HuH-7.5 (cell line): ENCODE measurements at places on chromosomes 1 and 21.

DNA sequence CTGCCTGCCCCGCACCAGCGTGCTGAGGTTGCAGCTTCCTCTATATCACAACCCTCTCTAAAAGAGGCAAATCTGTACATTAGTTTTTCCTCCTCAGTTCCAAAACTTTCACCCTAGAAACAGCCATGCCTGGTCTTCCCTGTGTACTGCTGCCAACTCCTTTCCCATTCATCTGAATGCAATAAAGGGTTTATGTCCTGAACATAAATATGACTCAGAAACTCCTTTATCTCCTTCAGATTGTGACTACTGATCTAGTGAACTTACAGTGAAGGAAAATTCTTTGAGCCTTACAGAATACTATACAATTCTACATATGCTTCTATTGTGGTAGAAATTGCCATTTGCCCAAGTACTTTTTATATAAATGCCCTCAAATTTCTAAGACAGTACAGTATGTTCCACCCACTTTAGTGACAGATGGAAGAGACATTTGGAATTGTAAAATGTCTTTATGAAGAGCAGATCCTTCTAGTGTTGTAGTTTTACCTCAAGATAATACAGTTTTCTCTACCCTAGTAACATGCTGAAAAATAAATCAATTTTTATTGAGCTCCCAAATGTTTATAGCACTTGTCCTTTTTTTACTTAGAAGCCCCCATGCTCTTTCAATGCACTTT, 345.1 kb upstream of the SNX7 start:
- no peak for DNase-seq

- no peak for DNase-seq
These were observed 21.6 kb downstream of the AADACL4 start for GRCh38 chr1:12665511-12665910.

DNA sequence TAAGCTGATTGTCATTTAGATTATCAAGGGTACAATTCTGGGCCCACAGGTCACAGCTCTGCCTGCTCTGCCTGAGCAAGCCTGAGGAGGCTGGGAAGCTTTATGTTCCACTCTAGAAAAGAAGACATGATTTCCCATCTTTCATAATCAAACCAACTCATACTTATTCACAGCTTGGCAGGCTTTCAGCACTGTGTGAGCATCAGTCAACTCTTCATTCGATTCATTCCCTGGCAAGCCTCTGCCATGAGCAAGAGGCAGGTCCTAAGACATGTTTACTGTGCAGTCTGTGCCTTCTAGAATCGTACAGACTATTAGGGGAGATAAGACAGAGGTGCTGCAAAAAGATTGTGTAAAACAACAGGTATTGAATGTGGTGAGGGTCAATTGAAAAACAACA, 24.5 kb upstream of the KIRREL1 start:
- DNase-seq = no peak

GRCh38 chr21:19864476-19864875, 1133.7 kb upstream of the NCAM2 start:
- peak; percentile 3 for DNase-seq

GRCh38 chr1:164731161-164731876, 172.3 kb downstream of the PBX1 start:
- no peak for DNase-seq

DNA sequence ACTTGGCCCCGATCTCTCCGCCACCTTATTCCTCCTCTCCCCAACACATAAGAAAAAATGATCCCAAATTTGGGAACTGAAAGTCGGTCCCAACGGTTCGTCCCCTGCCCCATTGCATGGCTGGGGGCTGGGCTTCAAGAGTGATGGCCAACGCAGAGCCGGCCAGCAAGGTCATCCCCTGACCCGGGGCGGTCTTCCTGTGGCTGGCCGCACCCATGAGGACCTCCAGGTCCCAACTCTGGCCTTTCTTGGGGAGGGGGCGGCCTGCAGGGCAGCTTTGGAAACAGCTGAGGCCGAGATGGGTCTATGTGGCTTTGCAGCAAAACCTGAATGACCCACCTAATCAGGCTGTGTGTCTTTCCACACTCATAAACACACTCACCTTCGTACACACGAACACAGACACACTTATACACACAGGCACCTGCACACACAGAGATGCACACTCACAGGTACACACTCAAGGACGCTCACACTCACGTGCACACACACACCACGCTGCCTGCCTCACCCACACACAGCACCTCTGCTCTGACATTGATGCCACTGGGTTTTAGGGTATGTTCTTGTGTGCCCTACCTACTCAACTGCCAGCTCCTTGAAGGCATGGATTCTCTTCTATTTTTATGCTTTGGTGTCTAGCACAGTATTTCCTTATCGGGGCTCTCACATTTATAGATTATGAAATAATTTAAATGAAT, 562 bp downstream of the DYNLT5 start:
- no peak for DNase-seq

DNA sequence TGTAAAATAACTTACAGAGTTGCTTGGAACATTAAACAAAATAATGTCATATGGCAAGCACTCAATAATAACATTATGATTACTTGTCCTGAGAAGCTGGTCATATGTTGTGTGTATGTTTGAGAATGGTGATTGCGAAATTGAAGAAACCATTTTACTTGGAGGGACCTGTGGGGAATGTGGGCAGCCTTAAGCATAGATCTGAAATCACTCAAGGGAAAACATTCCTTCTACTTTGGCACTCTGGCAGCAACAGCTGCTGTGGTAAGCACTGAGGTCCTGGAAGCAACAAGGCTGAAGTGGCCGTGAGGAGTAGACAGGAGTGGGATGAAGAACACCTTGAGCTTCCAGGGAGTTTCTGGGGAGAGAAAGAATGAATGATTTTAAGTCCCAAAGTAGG, 165.4 kb upstream of the ADAMTS5 start:
- no peak for DNase-seq

DNA sequence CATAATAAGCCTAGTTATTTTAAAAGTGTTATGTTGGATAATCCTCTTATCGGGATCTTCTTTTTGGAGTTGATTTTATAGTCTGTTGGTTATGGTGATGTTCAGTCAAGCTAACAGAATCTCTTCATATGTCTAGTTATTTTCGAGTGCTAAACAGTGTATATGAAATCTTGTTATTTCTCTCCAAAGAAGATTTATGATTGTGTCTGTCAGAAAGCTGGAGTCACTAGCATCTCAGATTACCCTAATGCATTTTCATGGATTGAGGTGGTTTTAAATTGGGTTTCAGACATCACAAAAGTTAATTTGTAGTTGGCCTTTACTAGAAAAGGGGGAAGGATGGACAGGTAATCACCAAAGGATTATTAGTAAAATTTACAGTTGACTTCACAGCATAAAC, 13.3 kb downstream of the MAEL start:
- no peak for DNase-seq

DNA sequence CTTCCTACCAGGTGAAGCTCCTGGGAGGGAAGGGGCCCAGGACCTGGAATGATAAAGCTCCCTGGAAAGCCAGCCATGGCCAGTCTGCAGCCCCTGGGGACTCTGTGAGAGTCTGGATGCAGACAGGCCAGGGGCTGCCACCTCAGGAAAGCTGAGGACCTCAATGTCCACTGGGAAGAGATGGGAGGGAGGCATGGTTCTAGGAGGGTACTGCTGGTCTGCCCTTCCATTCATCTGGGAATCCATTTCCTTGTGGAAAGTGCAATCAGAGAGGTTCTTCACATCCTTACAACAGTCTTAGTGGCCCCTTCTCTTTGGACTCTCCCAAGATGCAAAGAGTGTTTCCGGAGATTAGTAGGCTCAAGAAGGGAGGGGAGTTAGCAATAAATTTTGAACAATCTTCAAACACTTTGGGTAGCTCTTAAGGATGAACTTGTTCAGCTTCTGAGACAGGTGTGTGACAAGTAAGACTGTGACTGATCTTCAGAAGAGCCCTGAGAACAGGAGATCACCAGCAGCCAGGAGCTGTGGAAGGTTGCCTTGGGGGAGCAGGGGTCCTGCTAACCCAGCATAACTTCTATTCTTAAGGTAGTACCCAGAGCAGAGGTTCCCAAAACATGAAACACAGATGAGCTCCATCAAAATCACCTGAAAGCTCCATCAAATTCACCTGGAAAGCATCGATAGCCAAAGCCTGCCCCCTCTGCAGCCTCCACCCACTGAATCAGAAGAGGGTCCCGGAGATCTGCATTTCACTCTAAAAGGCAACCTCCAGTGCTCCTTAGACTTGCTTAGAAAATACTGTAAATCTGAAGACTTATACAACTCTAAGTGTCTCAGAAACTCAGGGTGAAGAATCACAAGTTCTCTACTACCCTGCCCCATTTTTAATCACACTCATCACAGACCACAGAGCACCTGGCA, 616 bp upstream of the LAX1 start:
- no peak for DNase-seq

DNA sequence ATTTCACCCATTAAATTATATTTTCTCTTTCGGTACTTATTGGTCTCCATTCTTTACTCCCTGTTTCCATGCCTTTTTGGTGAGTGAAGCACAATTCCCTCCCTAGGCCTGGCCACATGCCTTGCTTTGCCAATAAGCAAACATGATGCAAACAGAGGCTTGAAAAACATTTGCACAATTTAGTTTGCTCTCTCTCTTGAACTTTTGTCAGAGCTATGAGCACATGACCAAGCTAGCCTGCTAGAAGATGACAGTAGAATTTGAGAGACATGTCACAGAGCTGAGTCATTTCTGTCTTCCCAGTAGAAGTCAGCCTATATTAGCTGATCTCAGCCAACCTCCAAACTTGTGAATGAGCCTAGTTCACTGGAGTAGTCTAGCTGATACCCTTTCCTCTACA, 24.6 kb downstream of the ANGPTL3 start:
- peak; percentile 9 for DNase-seq

DNA sequence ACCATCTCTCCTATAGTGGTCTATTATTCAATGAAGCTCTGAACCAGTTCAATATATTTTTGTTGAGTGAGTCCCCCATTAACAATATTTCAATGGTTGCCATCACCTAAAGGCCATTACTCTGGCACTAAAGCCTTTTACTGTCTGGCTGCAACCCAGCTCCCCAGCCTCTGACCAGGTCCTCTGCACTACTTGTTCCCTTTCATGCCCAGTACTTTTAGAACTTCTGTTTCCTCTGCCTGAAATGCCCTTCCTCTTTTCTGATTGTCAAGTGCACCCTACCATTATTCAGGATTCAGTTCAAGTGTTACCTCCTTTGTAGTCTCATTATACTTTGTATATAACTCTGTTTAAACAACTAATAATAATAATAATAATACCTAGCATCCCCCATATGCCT, 30.4 kb upstream of the ZFYVE9 start:
- DNase-seq = no peak

GRCh38 chr1:155514582-155515187, 47.9 kb downstream of the ASH1L start:
- no peak for DNase-seq

DNA sequence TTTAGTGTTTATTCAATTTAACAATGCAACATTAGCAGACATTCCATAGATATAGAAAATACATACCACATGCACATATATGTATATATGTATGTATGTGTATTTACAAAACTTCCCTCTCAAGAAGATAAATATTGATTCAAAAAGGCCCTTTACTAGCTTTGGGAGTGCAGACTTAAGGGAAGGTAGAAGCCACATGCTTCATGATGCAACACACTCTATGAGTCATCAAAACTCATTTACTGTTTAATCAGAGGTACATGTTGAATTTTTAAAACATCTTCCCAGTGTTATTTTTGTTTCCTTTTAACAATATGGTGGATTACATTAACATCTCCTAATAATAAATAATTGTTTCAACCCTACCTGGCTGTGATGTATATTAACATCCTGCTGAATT, 61.4 kb upstream of the KIRREL1 start:
- no peak for DNase-seq

GRCh38 chr1:1966071-1966740, 37.4 kb downstream of the CFAP74 start:
- DNase-seq = no peak

DNA sequence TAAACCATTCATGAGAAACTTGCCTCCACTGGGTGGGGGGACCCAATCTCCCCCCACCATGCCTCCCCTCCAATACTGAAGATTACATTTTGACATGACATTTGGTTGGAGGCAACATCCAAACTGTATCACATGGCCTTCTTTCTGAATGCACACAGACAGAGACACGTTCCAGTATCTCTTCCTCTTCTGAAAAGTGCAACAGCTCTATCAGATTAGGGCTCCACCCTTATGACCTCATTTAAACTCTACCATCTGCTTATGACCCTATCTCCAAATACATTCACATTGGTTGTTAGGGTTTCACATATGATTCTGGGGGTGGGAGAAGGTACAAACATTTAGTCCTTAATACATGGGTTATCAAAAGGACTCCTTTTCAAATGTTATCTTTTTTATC, 481.8 kb upstream of the NFIA start:
- DNase-seq = no peak

DNA sequence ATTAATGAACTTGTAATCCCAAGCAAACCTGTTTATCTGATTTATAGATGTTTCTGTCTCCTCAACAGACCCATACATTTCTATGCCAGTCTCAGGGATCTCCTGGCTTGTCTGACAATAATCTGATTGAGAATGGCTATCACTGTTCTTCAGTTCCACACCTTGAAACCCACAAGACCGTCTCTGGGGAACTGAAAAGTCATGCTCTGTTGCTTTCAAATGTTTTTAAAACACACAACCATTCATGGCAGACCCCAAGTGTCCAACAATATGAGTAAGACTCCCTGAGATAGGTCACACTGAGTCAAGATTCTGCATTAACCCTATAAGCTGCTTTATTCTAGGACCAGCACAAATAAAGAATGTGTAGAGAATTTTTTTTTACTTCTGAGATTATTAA, 611.2 kb upstream of the PLXNA2 start:
- no peak for DNase-seq

- DNase-seq = no peak
These were observed 2.7 kb upstream of the TMEM61 start for GRCh38 chr1:54977533-54978297.

- DNase-seq = no peak
These were observed 23.4 kb upstream of the NTMT2 start for GRCh38 chr1:170122366-170122765.

DNA sequence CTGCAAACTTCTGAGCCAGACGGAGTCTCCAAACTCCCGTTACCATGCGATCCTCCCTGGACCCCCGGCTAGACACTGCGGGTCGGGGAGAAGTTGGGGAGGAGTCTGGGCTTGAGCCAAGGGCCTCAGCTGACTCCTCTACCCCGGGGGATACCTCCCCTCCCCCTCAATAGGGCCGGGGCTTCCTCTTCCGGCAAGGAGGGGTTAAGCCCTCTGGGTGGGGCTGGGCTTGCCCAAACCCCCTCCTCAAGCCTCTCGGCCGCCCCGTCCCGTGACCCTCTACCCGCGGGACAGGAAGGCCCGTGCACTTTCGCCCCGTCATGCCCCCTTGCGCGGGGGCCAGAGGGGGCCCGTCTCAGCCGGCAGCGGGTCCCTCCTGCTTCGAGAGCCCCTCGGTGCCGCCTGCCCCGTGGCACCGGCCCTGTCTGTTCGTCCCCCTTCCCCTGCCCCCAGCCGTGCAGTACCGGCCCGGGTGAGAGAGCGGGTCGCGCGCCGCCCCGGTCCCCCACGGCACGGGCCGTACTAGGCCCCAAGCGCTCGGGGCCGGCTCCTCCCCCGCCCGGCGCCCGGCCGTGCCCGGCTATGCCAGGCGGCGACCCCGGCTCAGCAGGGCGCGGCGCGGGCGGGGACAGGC, 652 bp downstream of the ARL8A start:
- peak; percentile 36 for DNase-seq

- no peak for DNase-seq
These were observed 31.4 kb downstream of the UMODL1 start for GRCh38 chr21:42102526-42102925.
